ENCODE measurements at places on chromosomes 7 and 10.

GRCh38 chr7:78020136-78020873 lies 221.7 kb downstream of the PHTF2 start:
- peak; percentile 77 for DNase-seq

DNA sequence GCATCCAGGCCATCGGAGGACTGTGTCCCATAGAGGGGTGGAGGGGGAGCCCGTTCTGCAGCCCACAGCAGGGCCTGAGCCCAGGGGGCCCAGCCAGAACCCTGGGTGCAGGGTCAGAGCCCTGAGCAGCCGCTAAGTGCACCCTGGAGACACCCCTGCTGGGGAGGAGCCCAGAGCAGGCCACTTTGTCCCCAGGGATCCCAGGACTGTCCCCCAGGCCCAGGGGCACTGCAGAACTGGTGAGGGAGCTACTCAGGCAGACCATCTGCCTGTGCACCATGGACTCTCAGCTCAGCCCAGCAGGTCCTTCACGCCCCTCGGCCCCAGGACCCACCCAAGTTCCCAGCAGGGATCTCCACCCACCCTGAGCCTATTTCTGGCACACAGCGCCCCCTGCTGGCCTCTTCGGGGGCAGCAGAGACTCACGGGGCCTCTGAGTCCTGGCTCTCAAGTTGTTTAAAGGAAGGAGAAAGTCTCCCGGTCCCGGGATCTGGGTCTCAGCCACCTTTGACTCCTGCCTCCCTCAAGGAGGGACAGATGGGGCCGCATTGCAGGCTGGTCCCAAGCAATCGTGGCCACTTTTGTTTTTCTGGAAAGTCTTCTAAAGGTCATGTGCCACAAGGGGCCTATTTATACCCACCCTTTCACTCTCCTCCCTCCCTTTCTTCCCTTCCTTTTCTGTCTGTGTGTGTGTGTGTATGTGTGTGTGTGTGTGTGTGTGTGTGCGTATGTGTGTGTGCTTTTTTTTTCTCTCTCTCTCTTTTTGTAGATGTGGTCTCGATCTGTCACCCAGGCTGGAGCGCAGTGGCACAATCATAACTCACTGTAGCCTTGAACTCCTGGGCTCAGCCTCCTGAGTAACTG lies 90.3 kb downstream of the MYL10 start:
- DNase-seq, result peak; percentile 31

DNA sequence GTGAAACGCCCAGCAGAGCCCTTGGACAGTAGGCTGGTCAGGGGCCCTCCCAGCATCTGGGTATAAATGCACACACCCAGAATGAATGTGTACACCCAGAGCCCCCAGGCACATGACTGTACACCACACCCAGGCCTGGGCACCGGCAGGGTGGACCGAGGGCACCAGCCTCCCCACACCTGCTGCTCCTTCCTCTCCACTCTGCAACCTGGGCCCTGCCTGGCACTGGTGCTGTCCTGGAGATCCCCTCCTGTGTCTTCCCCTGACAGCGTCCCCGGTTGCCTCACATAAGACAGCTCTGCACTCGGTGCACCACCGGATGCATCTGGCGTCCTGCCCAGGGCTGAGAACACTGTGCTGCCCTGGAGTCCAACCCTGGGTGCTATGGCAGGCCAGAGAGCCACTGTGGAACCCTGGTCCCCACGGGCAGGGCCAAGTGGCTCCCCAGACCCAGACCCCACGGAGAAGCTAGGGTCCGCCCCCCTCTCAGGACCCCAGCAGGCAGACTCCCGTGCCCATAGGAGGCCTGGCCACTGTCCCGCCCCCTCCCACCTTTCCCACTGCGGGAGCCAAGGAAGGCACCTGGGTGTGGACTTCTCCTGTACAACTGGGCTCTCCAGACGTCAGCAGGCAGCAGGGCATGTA lies 6.6 kb downstream of the RASGEF1A start:
- DNase-seq, result no peak

DNA sequence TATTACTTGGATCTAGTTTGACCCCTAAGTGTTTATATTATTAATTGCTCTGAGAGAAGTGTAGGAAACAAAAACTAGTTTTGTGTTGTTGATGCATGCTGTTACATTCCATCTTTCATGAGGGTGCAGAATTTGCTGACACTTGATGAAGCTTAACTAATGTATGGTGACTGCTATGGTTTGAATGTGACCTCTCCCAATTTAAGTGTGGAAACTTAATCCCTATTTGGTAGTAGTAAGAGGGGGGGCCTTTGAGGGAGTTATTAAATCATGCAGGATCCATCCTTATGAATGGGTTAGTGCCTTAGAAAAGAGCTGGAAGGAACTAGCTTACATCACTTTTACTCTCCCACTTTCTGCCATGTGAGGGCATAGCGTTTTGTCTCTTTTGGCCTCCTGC lies 142.5 kb downstream of the PCLO start:
- no peak for DNase-seq

Data from HCEC 1CT (cell line).